ENCODE measurements at places on chromosomes 7 and 10.

- DNase-seq = no peak
These were observed 861.1 kb downstream of the TYW1 start for GRCh38 chr7:67857698-67858097.

GRCh38 chr7:135929722-135930141, 47.4 kb downstream of the MTPN start:
- no peak for DNase-seq

- DNase-seq = no peak
These were observed 906.7 kb downstream of the DNAJB9 start for GRCh38 chr7:109476409-109476808.

DNA sequence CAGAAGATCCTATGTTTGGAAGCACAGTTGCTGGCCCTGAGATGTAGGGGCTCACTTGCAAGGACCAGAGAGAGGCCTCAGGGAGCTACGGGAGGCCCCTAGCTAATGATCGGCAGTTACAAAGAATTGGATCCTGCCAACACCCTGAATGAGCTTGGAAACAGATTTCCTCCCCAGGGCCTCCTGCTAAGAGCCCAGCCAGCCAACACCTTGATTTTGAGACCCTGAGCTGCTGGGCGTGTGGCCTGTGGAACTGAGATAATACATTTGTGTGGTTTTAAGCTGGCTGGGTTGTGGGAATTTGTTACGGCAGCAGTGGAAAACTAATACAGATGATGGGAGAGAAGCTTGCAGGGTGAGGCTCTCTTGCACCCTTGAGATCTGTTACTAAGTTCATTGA, 3.9 kb downstream of the DOCK1 start:
- no peak for DNase-seq

- no peak for DNase-seq
These were observed 629.6 kb upstream of the DPP6 start for GRCh38 chr7:153422291-153423209.

DNA sequence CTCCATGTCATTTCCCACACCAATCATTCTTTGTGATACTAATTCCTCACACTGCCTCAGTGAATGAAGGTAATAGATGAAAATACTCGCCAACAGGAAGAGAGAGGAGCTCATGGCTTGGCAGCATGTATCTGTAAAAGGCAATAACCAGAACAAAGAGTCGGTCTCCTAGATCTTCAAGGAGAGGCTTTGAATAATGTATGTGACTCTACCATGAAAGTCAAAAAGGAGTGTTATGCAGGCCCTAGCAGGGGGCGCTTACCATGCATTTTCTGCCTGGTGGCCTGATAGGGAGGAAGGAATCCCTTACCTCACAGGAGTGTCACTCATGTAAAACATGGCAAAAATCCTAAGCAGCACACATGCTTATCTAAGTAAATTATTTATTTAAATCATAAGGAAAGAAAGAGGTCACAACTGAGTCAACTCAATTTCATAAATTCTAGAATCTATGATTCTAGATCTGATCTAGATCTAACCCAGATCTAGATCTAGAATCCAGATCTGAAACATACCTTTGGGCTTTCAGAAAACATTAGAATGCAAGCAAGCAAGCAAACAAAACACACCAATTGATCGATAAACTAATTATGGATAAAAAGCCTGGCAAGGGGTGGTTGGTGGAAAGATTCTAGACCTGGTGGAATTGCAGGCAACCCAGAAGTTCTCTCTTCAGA, 226.3 kb upstream of the KLF6 start:
- no peak for DNase-seq

- no peak for DNase-seq
These were observed 89.2 kb upstream of the PFKP start for GRCh38 chr10:2978111-2978510.

GRCh38 chr7:156069891-156070290, 257.6 kb upstream of the SHH start:
- DNase-seq = no peak

GRCh38 chr7:19728716-19729115, 19.9 kb upstream of the POLR1F start:
- DNase-seq = no peak

GRCh38 chr10:82089327-82089726, 214.3 kb downstream of the NRG3 start:
- no peak for DNase-seq

DNA sequence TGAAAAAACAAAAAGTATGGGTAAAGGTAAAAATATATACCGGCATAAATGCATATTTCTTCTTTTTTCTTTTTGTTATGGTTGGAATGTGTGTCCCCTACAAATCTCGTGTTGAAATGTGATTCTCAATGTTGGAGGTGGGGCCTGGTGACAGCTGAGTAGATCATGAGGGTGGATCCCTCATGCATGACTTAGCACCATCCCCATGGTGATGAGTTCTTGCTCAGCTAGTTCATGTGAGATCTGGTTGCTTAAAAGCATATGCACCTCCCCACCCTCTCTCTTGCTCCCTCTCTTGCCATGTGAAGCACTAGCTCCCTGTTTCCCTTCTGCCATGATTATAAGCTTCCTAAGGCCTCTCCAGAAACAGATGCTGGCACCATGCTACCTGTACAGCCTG, 93.3 kb downstream of the HYCC1 start:
- no peak for DNase-seq

GRCh38 chr7:561631-562373, 42.2 kb upstream of the PDGFA start:
- DNase-seq = no peak

DNA sequence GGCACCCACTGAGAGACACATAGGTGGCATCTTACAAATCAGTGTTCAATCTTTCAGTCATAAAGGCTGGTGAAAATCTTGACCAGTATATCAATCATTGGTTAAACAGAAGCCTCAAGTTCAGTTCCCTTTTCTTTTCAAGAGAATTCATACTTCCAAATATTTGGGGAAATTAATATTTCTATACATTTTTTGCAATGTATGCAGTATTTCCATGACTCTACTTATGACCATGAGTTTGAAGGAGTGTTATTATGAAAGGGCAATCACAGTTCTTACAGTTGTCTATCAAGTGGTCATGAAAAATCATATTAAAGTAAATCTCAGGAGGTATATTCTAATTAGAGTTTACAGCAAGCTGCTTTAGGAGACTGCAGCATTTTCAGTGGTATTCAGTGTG, 724.0 kb downstream of the ANKRD7 start:
- DNase-seq = no peak
